D341Med (cell line): ENCODE measurements at places on chromosomes 7 and 10.

DNA sequence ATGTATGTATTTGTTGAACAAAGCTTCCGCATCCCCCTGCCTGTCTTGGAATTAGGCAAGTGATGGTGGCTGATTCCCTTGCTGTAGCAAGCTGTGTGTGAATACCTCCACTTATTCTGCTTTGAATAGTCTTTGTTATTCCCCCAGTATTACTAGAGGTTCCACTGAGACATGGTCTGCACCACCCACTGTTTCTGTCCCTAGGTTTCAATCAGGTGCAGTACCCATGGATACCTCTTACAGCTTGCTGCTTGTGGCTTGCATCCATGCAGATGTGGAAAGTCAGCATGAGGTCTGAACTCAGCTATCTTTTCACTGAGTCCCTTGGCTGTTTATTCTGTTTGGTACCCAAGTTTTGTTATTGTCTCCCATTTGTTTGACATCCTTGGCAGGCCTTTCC is 447.4 kb downstream of the GRM8 start:
- no peak for DNase-seq

GRCh38 chr10:21510241-21511094 is 15.0 kb downstream of the SKIDA1 start:
- no peak for DNase-seq

GRCh38 chr7:106344211-106344610 is 59.4 kb upstream of the NAMPT start:
- no peak for DNase-seq

DNA sequence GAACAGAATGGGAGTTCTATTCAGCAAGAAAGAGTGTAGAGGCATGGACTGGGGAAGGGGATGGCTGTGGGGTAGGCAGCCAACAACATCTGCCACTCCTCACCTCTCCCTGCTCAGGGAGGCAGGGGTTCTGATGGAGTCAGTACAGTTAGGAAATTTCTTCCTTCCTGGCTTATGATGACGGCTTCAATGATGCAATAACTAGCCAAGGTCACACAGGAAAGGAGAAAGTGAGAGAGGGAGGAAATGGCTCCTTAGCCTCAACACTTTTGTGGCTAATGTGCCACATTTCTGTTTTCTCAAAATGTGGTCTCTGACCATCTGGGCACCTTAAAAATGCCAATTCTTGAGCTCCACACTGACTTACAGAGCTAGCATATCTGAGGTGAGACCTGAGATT is 79.3 kb upstream of the PDZD8 start:
- no peak for DNase-seq

DNA sequence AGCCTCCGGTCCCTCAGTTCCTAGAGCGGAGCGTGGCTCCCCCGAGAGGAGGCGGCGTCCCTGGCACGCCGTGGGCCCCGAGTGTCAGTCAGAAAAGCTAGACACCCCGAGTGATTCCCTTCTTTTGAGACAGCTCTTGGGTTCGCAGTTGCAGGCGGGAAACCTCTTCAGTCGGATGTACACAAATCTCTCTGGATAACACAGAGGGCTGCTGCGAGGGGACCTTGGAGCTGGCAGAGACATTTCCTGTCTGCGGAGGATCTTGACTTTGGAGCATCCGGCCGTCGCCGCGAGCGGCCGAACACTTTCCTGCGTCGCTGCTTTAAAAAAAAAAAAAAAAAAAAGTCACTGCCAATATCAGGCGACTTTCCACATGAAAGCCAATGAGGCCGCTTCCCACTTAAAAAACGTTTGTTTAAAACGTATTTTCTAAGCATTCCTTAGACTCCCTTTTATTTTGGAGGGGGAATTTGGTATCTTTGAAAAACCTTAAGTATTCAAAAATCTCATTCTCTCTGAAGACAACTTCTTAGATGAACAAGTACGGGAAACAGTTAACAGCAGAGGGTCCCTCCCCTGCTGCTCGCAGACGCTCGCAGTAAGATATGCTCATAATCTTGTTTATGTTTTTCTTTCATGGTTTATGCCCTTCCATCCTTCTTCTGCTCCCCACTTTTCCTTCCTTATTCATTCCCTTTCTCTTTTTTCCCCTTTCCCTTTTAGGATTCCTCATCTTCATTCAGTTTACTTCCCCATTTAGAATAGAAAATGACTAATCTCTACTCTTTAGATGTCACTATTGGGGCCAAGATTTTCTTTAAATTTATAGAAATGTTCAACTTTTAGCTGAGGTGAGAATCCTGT is 10.0 kb downstream of the HHEX start:
- DNase-seq = no peak

- DNase-seq = no peak
These were observed 720.2 kb downstream of the AUTS2 start for GRCh38 chr7:70318511-70318910.

DNA sequence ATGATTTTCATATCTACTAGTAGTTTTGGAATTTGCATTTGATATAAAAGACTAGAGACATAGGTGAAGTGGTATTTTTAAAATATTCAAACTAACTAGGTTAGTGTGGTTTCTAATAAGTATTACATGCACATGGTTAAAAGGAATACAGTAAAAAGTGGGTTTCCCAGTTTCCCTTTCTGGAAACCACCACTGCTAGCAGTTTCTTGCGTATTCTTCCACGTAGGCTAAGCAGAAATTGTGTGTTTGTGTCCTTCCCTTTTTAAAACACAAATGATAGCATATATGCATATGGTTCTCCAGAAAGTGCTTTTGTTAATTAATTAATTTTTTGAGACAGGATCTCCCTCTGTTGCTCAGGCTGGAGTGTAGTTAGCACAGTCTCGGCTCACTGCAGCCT is 15.4 kb downstream of the NRF1 start:
- DNase-seq = no peak

DNA sequence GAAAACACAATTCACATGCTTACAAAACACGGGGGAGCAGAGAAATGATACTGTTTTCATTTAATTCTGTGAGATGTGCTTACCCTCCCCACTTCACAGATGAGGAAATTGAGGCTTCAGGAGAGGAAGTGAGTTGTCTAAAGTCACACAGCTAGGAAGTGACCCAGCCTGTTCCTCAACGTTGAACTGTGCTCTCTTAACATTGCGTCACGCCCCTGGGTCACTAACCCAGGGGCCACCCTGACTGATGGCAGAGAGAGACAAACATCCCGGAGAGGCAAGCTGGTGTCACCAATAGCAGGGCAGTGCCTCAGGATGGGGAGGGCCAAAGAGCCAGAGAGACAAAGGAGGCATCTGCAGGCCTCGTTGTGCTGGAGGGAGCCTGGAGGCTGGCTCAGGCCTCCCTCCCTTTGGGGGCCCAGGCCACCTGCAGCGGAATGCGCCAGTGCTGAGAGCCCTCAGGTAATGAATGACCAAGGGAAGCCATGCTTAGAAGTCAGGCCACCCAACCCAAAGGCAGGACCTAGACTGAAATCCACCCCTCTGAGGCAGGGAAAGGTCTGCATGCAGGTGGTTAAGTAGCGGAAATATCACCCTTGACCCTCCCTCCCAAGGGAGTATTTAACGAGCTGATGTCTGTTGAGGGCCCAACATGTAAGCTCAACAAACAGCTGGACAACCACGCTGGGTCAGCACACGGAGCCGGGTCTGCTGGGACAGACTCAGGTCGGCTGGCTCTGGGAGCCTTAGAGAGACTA is 81.3 kb downstream of the C10orf105 start:
- no peak for DNase-seq

- no peak for DNase-seq
These were observed 18.5 kb downstream of the EPC1 start for GRCh38 chr10:32328499-32328898.

- DNase-seq = no peak
These were observed 135.7 kb downstream of the DYNC2I1 start for GRCh38 chr7:158991824-158992621.

DNA sequence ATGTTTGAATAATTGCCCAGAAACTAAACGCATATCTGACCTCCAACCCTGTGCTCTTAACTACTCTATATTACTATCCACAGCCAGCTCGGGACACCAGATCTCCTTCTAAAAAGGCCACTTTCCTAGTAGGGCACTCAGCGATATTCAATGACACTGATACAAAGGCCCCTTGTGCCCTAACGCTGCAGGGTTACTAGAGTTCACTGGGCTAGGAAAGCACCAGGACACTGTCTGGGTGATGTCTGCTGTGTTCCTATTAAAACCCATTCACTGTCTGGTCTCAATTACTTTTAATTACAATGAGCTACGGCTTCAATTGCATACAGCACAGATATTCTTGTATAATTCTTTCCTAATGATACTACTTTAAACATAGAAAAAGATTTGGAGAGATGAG is 91.7 kb downstream of the SORCS1 start:
- DNase-seq = no peak

DNA sequence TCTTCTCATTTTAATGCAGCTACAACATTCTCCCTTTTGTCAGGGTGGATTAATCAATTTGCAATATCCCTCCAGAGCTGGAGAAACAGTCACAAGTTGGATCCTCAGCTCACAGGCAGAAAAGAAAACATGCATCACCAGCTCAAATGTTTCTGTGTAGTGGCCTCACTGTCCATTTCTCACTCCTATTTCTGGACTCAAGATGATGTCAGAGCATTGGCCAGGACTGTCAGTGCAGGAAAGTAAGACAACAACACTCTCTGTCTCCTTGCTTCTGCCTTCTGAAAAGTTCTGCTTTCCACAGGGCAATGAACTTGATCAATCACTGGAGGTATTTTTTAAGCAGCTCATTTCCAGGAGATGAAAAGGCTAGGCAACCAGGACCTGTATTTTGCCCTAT is 8.2 kb upstream of the SVIL start:
- no peak for DNase-seq

GRCh38 chr7:80612880-80613279 is 25.6 kb upstream of the CD36 start:
- DNase-seq = no peak
